ENCODE measurements at places on chromosomes 16 and 17.
A peak's percentile ranks its signal among the peaks of the same experiment; 100 is the strongest.

GRCh38 chr16:66296591-66296990 is 69.9 kb upstream of the CDH5 start:
- H3K4me3 ChIP-seq, result no peak overlapping the region
- peaks cover 8% of the 10 kb centered on the region for H3K4me1 ChIP-seq
- H3K27me3 ChIP-seq, result no peaks in the 10 kb centered on the region
- no peaks in the 10 kb centered on the region for H3K36me3 ChIP-seq
- no peak overlapping the region for H3K27ac ChIP-seq
- no peak for DNase-seq

DNA sequence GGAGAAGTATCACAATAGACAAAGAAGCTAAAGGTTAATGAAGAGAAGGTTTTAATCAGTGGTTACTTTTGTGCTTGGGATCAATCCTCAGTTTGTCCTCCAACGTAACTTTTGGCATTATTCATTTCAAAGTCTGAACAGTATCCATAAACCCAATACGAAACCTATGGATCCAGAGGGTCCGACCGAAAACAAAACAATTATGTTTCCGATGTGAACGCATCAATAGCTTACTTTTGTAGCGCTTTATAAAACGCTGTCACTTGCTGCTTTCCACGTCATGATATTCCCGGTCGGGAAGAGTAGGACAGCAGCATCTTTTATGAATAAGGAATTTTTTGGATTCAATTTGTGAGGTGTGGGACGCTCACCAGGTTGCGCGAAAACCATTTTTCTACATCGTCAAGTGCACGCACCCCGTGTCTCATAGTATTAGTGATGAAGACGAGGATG is 383.8 kb downstream of the ZFHX3 start:
- DNase-seq, result no peak
- peaks cover 8% of the 10 kb centered on the region for H3K4me1 ChIP-seq
- H3K36me3 ChIP-seq, result no peaks in the 10 kb centered on the region
- no peaks in the 10 kb centered on the region for H3K27me3 ChIP-seq
- peak overlapping the region; percentile 87 for H3K4me3 ChIP-seq
- H3K27ac ChIP-seq, result peak overlapping the region; percentile 79

GRCh38 chr17:18159551-18160120 is 24.0 kb upstream of the ALKBH5 start:
- no peak overlapping the region for H3K27ac ChIP-seq
- H3K27me3 ChIP-seq, result no peaks in the 10 kb centered on the region
- H3K36me3 ChIP-seq, result no peaks in the 10 kb centered on the region
- H3K4me3 ChIP-seq, result no peak overlapping the region
- no peak for DNase-seq
- peaks cover 7% of the 10 kb centered on the region for H3K4me1 ChIP-seq

DNA sequence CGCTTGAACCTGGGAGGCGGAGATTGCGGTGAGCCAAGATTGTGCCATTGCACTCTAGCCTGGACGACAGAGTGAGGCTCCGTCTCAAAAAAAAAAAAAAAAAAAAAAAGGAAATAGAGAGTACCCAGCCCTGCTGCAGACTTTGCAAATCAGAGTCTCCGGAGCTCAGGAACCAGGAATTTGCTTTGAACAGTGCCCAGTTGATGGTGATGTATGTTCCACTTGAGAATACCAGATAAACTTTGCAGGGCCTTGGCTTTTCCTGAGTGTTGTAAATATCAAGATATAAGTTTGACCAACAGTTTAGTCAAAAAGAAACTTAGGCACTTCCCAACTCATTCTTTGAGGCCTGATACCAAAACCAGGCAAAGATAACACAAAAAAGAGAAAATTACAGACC is 30.6 kb upstream of the MAP3K14 start:
- no peaks in the 10 kb centered on the region for H3K27me3 ChIP-seq
- no peak for DNase-seq
- H3K27ac ChIP-seq, result no peak overlapping the region
- H3K4me3 ChIP-seq, result no peak overlapping the region
- H3K4me1 ChIP-seq, result no peaks in the 10 kb centered on the region

DNA sequence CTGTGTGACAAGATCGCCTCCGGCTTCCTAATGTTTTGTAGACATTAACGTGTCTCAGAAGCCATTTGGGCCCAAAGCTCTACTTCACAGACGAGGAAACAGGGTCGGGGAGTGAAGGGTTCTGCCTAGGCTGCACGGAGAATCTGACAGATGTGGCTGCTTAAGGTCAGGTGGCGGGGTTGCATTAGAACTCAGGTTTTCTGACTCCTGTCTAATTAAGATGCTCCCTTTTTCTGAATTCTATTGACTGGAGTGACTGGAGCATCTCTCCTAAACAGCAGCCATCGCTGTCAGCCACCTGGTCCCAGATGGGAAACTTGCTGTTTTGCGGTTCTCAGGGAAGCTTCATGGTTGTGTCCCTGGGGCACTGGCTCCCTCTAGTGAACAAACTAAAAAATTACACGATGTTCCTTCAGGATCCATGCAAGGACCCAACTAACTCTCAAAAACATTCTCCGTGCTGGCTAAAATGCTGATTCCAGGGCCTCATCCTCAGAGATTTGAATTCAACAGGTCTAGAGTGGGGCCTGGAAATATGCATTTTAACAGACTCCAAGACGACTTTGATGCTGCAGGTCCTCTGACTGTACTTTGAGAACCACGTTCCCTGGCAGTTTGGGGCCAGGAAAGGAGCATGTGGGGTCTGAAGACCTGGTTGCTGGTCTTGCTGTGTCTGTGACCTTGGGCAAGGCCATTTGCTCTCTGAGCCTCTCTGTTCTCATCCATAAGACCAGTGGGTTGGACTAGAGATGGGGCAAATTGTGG is 117.4 kb downstream of the IRF8 start:
- H3K4me1 ChIP-seq, result no peaks in the 10 kb centered on the region
- H3K27ac ChIP-seq, result no peak overlapping the region
- H3K27me3 ChIP-seq, result peaks cover 6% of the 10 kb centered on the region
- DNase-seq, result no peak
- H3K4me3 ChIP-seq, result no peak overlapping the region

- DNase-seq, result no peak
- no peak overlapping the region for H3K27ac ChIP-seq
- H3K4me1 ChIP-seq, result no peaks in the 10 kb centered on the region
- no peak overlapping the region for H3K4me3 ChIP-seq
- H3K27me3 ChIP-seq, result no peaks in the 10 kb centered on the region
- H3K36me3 ChIP-seq, result no peaks in the 10 kb centered on the region
These were observed 613.7 kb downstream of the TMEM114 start for GRCh38 chr16:7976563-7976962.

DNA sequence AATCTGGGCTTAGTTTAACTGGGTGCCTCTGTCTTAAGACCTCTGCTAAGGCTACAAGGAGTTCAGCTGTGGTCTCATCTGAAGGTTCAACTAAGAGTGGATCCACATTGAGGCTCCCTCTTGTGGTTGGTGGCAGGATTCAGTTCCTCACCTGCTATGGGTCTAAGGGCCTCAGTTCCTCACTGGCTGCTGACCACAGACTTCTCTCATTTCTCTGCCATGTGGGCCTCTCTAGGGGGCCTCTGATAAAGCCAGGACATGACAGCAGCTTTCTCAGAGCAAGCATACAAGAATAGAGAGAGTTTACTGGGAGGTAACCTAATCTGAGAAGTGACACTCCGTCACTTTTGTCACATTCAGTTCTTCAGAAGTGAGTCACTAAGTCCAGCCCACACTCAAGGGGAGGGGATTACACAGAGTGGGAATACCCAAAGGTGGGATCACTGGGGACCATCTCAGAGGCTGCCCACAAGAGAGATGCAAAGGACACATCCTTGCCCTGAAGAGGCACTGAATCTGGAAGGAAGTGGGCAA is 19.2 kb upstream of the ABAT start:
- H3K27me3 ChIP-seq, result no peaks in the 10 kb centered on the region
- DNase-seq, result no peak
- no peaks in the 10 kb centered on the region for H3K36me3 ChIP-seq
- no peak overlapping the region for H3K27ac ChIP-seq

- H3K4me1 ChIP-seq, result peaks cover 29% of the 10 kb centered on the region
- no peaks in the 10 kb centered on the region for H3K36me3 ChIP-seq
These were observed 693 bp upstream of the HOXB4 start for GRCh38 chr17:48578616-48579470.

DNA sequence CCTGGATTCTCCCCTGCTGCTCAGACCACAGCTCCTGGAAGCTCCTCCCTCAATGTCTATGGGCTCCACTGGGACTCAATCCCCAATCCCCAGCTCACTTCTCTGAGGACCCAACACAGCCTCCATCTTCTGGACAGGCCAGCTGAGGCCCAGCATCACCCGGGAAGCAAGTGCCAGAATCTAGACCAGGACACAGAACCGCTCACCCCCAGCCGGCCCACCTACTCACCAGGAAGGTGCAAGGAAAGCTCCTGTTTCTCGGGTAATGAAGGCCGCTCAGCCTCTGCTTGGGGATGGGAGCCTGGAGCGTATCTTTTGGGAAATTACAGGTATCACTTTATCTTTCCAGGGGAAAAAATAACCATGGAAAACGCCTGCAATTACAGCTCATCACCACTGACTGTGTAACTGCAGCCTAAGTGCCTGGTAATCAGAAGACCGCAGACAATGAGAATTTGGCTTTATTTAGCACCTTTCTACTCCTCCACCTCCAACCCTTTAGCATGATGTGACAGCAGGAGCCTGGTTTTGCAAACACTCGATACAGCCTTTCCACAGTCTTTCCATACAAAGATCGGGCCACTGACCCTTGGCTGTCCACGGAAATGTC is 49.6 kb upstream of the RPL38 start:
- no peak overlapping the region for H3K4me3 ChIP-seq
- no peak overlapping the region for H3K27ac ChIP-seq
- H3K36me3 ChIP-seq, result no peaks in the 10 kb centered on the region
- DNase-seq, result no peak
- no peaks in the 10 kb centered on the region for H3K4me1 ChIP-seq

- DNase-seq, result no peak
- no peaks in the 10 kb centered on the region for H3K36me3 ChIP-seq
- H3K27me3 ChIP-seq, result peaks cover under 1% of the 10 kb centered on the region
- H3K27ac ChIP-seq, result no peak overlapping the region
- H3K4me1 ChIP-seq, result no peaks in the 10 kb centered on the region
These were observed 229.6 kb upstream of the TNRC6C start for GRCh38 chr17:77728871-77729270.

- no peak for DNase-seq
- H3K4me3 ChIP-seq, result no peak overlapping the region
- no peak overlapping the region for H3K27ac ChIP-seq
These were observed 3.5 kb downstream of the ZBTB4 start for GRCh38 chr17:7475764-7476422.

GRCh38 chr17:81858170-81858966 is 2.0 kb downstream of the P4HB start:
- H3K4me3 ChIP-seq, result peak overlapping the region; percentile 60
- H3K4me1 ChIP-seq, result peaks cover 30% of the 10 kb centered on the region
- peak overlapping the region; percentile 73 for H3K27ac ChIP-seq

- peaks cover 10% of the 10 kb centered on the region for H3K4me1 ChIP-seq
- H3K36me3 ChIP-seq, result no peaks in the 10 kb centered on the region
- DNase-seq, result no peak
- H3K4me3 ChIP-seq, result no peak overlapping the region
These were observed 103.8 kb downstream of the YPEL2 start for GRCh38 chr17:59435238-59435637.

GRCh38 chr17:62793919-62794665 is 14.0 kb downstream of the MARCHF10 start:
- no peak overlapping the region for H3K4me3 ChIP-seq
- H3K27ac ChIP-seq, result no peak overlapping the region
- no peaks in the 10 kb centered on the region for H3K27me3 ChIP-seq

- peaks cover 13% of the 10 kb centered on the region for H3K36me3 ChIP-seq
- H3K27ac ChIP-seq, result no peak overlapping the region
- no peak overlapping the region for H3K4me3 ChIP-seq
- DNase-seq, result no peak
- peaks cover 30% of the 10 kb centered on the region for H3K4me1 ChIP-seq
These were observed 2.3 kb downstream of the STAT5A start for GRCh38 chr17:42290577-42290976.

DNA sequence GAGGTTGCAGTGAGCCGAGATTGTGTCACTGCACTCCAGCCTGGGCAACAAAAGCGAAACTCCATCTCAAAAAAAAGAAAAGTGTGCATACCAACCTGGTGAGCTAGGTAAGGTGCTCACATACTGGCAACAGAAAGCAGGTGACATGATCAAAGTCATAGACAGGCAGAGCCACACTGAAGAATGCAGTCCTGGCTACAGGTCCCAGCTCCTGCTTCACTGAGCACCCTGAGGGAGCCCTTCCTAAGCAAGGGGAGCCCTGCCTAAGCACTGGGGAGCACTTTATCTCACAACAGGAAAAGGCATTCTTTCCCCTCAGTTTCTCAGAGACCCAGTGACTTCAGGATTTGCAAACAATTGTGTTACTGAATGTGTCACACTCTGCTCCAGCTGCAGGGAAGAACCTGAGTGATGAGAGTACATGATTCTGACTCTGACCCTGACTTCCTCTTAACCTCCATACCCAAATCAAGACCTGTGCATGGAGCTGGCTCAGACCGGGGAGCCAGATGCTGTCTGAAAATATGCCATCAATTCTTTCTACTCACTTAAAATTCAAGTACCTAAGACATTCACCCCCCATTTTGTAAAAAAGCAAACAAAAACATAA is 40.5 kb downstream of the ANKRD11 start:
- no peaks in the 10 kb centered on the region for H3K27me3 ChIP-seq
- H3K4me3 ChIP-seq, result no peak overlapping the region
- peaks cover 95% of the 10 kb centered on the region for H3K4me1 ChIP-seq
- no peaks in the 10 kb centered on the region for H3K36me3 ChIP-seq

- no peaks in the 10 kb centered on the region for H3K4me1 ChIP-seq
- H3K36me3 ChIP-seq, result no peaks in the 10 kb centered on the region
- H3K27me3 ChIP-seq, result no peaks in the 10 kb centered on the region
- no peak overlapping the region for H3K27ac ChIP-seq
These were observed 132.2 kb upstream of the HS3ST2 start for GRCh38 chr16:22681554-22682291.

GRCh38 chr16:69799611-69800031 is 37.5 kb downstream of the WWP2 start:
- no peak overlapping the region for H3K4me3 ChIP-seq
- H3K27ac ChIP-seq, result no peak overlapping the region
- DNase-seq, result no peak

DNA sequence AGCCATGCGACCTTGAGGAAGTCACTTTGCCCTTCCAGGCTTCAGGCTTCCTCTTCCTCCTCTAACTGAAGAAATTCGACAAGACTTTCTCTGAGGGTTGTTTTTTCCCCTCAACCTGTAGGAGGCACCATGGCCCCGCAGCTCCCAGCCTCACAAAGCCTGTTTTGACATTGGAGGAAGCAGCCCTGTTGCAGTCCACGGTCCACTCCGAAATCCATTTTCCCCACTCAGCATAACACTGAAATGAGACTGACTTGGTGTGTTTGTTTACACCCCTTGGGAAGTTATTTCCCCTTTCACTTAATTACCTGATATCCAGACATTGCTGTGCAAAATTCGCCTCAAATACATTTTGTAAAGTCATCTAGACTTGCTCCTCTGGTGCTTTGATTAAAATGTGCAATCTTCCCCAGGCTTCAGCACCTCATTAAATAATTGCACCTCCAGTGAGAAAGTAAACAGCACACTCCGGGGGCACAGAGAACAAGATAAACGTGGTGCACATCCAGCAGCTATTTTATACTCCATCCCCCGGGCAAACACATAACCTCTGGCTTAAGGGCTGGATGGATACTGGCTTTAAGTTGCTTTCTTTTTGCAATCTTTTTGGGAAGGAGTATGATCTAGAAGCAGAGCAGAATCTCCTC is 41.4 kb upstream of the PIRT start:
- no peaks in the 10 kb centered on the region for H3K36me3 ChIP-seq
- H3K4me3 ChIP-seq, result no peak overlapping the region
- H3K27me3 ChIP-seq, result no peaks in the 10 kb centered on the region
- H3K4me1 ChIP-seq, result no peaks in the 10 kb centered on the region

Data from CD8-positive, alpha-beta memory T cell (primary cell).